ENCODE measurements at places on chromosomes 4 and X. TPM values are rescaled to one million over a fixed set of nuclear protein-coding genes. Genes with fewer than 3 reads are reported as not detected.

Gene FRAS1
- total RNA-seq, result not detected

Gene SULT1B1
- 4.5 TPM for total RNA-seq

Gene MED12
- total RNA-seq, result 54.5 TPM

Gene RBMXL3
- not detected for total RNA-seq

Gene TLR6
- 0.60 TPM for total RNA-seq

Gene TSPAN7
- total RNA-seq, result not detected

Gene PDE6B
- total RNA-seq, result 10.4 TPM

Gene CENPVL2
- total RNA-seq, result not detected

All from CD8-positive, alpha-beta T cell (primary cell).